Left ventricle myocardium superior (tissue), 1 donor: ENCODE measurements at places on chromosomes 3 and 15. TPM values are rescaled to one million over a fixed set of nuclear protein-coding genes. Genes with fewer than 3 reads are reported as not detected.

DNA sequence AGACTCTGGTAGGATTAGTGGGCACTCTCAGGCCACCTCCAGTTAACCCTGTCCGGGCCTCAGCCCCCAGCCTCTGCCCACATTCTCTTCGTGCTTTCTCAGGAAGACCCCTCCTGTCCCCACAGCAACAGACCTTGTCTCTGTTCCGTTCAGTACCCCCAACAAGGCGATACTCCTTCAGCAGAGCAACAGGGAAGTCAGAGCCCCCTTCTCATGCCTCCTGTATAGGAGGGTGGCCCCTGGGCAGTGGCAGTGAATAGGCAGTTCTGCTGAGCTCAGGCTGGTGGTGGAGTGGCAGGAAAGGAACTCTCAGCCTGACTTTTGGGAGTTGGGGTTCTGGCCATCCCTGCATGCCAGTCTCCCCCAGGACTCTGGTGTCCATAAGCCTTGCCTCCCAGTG lies 513 bp downstream of the SEMA3B start:
- no peak for DNase-seq

DNA sequence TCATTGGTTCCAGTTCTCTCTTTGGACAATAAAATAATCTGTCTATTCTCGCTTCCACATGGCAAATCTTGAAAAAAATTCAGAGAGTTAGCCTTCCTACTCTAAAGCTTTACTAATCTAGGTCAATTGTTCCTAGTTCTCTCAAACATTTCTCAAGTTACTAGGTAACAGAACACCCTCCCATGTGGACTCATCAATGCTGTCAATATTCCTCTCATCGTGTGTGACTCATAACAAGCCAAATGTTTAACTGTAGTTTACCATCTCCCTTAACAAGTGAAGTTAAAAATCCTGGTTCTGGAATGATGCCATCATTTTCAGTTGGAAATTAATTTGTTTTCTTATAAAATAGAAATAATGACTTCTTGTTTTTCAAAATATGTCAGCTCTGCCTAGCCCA lies 438.6 kb downstream of the ROBO1 start:
- no peak for DNase-seq

GRCh38 chr3:170290194-170290593 lies 67.3 kb upstream of the SKIL start:
- no peak for DNase-seq

- DNase-seq = no peak
Measured at GRCh38 chr3:66962664-66963063, 35.4 kb upstream of the KBTBD8 start.

Gene APEH
- 113 TPM for total RNA-seq

GRCh38 chr3:43879166-43879565 lies 188.4 kb downstream of the ABHD5 start:
- DNase-seq = no peak

Gene ITIH3
- total RNA-seq = not detected

Gene ACTC1
- total RNA-seq = 14,086 TPM

DNA sequence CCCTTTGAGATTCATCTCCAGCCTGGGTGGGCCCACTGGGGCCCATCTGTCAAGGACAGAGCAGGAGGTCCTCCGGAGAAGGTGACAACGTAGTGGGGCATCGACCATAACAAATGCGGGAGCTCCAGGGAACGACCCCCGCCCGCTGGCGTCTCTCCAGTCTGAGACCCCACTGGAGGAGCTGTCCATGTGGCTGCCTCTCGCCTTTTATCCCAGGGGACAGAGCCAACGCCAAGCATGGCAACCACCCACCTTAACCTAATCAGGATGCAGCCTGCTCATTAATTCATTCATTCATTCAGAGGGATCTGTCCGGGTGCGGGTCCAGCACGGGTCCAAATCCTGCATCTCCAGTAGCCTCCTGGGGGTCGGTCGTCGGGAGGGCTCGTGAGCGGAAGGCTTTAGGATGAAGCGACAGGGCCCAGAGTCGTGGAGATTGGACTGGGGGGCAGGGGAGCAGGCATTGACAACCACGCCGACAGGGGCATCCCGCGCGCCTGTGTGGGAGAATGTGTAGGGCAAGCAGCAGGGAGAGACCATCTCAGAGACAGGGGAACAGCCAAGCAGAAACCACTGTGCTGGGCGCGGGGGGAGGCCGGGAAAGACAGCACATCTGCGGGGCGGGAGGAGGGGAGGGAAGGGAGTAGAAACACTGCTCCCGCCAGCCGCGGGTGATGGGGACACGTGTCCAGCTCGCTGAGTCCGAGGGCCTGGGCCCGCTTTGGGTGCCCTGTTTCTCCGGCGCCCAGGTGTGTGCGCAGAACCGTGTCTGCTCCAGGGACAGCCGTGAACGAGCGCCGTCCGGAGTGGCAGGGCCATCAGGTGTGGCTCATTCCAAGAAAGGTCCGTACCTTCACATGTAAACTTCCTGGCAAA lies 1.9 kb downstream of the PIGZ start:
- DNase-seq = no peak
